ENCODE measurements at places on chromosomes 7 and 10.

DNA sequence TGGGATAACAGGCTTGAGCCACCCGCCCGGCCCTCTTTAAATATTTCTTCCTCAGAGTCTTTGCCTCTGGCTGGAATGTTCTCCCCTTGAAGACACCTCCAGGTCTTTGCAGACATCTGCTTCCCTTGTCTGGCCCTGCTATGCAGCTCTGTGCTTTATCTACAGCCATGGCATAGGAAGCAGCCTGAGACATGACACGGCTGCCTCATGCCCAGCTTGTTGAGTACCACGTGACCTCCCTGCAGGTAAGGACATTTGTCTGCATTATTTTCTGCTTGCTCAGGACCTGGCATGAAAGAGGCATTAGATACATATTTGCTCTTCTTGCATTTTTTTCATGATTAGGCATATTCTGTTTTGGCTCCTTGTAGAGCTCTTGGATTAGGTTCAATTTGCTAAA is 113.8 kb upstream of the KLF6 start:
- no peak for DNase-seq

DNA sequence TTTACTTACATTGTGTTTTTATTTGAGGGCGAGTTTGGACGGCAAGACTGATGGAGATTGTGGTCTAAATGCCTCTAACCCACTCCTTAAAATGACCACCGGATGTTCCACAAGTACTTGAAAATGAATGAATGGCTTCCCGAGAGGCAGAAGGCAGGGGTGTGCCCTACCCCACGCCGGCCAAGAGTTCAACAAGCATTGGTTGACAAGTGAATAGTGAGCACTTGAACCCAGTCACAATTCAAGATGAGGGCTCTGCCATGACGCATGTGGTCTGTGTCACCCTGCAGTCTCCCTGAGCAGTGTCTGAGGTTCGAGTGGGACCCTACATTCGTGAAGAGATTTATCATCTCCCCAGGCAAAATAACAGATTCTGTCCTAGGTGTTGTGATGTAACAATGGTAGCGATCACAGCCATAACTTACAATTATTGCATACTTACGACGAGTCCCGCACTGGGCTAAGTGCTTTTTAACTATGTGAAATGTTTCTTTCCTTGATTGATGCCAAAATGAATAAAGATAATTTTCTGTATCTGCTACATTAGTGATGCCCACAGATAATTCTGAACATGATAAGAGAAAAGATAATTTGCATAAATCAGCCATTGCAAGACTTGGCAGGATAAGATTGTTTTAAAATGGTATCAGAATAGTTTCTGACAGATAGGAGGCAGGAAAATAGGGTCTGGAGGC is 305.4 kb downstream of the WDR37 start:
- no peak for DNase-seq

DNA sequence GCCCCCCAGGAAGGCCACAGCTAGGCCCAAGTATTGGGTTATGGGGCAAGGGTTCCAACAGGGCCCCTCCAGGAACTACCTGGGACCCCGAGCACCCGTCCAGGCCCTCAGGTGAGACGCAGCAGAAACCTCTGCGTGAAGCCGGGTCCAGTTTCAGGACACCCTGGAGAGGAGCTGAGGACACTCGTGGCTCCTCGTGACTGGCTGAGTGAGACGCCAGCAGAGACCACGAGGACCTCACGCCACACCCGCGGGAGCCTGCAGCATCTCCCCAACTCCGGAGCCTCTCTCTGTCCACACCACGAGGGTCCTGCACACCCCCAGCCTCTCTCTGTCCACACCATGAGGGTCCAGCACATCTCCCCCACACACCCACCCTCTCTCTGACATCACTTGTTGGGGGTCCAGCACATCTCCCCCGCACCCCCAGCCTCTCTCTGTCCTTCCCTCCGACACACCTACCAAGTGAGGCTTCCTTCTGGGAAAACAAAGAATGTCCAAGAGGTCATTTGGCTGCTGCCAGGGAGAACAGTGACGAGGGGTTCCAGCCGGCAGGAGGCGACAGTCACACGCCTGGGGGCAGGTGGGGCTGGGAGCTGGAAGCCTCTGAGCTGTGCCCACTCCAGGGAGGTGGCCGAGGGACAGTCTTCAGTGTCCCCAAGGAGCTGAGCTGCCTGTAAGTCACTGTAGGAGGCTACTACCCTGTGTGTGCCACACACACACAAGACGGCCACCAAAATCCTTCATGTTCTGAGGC is 46.1 kb upstream of the PPP2R2D start:
- no peak for DNase-seq

DNA sequence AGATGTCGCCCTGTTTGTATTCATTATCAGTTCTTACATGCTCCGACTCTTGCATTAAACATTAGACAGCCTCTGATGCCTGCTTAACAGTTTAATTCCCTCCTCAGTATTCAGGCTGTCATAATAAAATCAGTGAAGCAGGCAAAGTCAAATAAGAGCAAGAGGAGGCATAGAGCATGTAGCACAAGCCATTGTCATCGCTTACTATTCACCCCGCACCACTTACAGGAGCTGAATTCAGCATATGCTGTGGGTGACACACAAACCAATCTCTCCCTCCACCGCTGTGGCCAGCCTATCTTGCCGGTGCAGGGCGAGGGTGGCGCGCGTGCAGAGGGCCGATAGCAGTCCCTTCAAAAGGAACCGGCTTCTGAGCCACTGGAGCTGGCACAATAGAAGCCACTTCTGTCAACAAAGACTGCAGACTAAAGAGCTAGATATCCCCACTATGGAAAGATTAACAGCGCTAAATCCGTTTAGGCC is 433.2 kb upstream of the MGMT start:
- no peak for DNase-seq

DNA sequence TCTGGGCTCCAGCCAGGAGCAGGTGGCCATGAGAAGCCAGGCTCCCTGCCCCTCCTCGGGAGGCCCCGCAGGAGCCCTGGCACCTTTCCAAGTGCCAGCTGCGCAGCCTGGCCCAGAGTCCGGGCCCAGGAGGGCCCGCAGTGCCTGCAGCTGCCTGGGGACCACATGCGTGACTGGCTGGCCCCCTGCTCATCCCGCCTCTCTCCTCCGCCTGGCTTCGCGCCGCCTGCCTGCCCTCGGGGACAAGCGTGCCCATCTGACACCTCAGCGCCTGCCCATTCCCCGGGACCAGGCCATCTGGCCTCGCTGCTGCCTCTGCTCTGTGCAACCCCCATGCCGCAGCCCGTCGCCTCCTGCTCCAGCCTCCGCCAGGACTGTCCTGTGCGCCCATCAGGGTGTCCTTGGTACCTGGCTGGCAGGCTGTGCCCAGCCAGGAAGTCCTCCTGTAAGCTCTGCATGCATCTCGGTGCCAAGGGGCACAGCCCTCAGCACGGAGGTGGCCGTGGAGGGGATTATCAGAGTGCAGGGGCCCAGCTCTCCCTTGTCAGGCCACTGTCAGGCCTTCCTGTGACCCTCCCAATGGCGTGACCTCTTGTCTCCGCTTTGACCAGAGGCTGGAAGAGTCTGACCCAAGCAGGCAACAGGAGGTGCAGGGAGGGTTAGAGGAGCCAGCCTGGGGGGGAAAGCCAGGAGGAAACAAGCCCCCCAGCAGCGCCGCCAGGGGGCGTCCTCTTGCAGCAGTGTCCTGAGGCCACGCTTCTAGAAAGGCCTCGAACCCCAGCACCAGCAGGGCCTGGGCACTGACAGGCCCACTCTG is 50.5 kb downstream of the TMEM209 start:
- peak; percentile 87 for DNase-seq

DNA sequence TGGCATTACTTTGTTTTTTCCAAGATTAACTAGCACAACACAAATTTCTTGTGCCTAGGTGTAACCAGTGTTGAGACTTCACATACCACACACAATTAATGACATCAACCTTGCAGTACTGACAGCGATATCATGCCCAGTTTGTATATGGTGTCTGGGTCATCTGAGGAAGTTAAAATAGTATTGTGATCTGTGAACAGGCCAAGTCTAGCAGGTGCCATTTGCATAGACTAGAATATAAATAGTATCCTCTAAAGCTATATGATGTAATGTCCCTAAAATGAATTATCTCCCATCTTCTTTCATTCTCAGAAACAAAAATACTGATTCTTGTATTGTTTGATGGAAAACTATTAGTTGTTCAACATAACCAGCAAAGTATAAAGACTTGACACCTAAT is 175.8 kb upstream of the KAT6B start:
- DNase-seq, result no peak

DNA sequence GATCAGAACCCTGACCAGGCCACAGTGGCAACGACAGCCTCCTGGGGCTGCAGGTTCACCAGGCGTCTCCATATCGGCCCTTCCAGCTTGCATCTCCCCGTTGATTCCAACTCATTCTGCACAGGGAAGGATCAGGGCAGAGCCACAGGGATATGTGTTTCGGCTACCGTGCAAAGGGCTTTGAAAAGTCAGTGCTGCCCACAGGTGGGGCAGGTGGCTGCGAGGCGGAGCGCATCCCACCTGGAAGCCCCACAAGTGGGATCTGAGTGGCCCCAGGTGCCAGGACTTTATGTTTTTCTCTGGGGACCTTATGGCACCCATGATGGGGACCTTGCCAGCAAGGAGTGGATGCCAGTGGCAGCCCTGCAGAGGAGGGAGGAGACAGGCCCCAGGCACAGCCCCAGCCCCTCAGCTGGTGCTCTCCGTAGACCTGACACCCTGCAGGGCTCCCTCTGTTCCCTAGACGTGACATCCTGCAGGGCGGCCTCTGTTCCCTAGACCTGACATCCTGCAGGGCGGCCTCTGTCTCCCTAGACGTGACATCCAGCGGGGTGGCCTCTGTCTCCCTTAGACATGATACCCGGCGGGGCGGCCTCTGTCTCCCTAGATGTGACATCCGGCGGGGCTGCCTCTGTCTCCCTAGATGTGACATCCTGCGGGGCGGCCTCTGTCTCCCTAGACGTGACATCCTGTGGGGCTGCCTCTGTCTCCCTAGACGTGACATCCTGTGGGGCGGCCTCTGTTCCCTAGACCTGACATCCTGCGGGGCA is 189.4 kb downstream of the ELFN1 start:
- no peak for DNase-seq

DNA sequence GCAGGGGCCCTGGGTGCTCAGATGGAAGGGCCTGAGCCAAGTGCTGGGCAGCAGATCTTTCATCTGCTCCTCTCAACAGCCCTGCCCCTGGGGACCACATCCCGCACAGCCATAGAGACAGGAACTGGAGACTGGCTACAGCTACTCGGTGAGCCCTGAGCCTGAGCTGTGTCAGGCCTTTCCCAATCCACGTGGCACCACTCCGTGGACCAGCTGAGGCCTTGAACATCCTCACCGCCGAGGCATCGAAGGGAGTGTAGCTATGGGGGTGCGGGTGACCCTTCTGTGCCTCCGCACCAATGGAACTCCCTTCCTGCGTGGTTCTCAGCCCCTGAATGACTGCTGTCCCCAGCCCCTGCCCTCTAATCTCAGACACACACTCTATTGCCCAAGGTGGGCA is 362.7 kb upstream of the SHH start:
- no peak for DNase-seq

GRCh38 chr10:79053081-79053434 is 15.7 kb upstream of the ZMIZ1 start:
- peak; percentile 5 for DNase-seq

GRCh38 chr10:14507781-14508180 is 177.1 kb upstream of the FRMD4A start:
- no peak for DNase-seq

GRCh38 chr10:93293999-93294398 is 188.1 kb downstream of the MYOF start:
- no peak for DNase-seq

DNA sequence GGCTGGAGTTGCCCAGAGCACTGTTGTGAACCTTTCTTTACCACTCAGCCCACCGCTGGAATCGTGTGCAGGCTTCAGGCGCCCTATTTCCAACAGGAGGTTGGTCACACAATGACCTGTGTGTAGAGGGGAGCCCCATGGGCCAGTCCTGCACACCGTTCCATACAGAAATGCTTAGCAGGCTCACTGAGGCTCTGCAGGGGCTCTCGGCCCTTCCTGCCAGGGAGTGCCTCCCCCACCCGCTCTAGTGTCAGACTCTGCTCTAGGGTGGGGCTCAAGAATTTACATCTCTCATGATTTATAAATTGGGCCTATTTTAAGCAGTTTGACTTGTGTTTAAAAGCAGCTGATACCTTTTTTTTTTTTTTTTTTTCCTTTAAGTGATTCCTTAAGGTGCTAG is 42.0 kb downstream of the SHH start:
- no peak for DNase-seq

GRCh38 chr7:130139193-130139960 is 65.8 kb downstream of the TMEM209 start:
- no peak for DNase-seq

DNA sequence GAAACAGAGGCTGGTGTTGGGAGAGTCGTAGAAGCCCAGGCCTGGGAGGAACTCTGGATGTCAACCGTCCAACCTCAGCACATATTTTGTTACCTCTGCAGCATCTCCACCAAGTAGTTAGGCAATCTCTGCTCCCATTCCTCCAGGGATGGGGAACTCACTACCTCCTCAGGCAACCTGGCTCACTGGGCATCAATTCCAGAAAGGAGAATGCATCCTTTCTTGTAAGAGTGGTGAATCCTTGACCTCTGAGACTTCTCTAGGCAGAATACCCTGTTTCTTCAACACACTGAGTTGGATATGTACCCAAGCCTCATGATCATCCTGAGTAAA is 136.7 kb upstream of the ZMIZ1 start:
- no peak for DNase-seq
